Mesenteric fat pad (tissue), 1 donor: ENCODE measurements at places on chromosomes 7 and 10. TPM values are rescaled to one million over a fixed set of nuclear protein-coding genes. Genes with fewer than 3 reads are reported as not detected.

DNA sequence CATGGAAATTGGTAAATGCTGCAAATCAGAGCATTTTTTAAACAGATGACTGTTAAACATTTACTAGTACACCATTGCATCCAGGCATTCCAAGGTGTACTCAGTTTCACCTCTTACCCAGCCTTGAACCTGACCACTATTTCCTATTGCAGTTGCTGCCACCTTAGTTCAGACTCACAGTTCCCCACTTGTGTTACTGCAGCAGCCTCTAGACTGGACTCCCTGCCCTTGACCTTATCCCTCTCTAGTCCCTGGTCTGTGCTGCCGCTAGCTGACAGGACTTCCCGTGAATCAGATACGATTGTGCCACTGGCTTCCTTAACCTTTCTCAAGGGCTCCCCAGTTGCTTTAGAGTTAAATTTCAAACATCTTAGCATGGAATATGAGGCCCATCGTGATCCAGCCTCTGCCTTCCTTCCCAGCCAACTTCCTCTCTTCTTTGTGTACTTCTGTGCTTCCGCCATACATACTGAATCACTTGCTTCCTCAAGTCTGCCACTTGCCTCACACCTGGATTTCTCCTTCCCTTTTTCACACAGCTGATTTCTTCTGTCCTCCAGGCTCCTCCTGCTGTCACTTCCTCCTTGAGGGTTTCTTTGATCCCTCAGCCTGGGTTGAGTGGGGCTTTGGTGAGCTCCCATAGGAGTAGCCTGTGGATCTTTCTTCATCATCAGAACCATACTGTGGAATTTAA is 118.7 kb upstream of the GJD4 start:
- DNase-seq, result no peak

DNA sequence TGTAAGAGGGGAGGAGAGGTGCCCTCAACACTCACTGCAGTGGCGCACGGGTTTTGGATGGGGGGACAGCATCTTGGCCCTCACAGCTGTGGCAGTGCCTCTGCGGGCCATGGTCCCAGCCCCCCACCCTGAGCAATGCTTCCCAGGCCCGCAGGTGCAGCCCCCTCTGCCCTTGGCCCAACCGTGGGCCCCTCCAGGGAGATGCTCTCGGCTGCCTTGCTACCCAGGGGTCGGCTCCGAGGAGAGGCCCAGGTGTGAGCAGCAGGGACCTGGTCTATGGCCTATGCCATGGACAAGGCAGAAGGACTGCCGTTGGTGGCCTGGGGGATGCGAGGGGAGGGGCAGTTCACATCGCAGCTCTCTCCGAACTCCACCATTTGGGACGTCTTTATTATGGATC is 159.2 kb downstream of the RNF216 start:
- no peak for DNase-seq

- no peak for DNase-seq
Observed at GRCh38 chr7:3859431-3859830, 558.4 kb downstream of the SDK1 start.

The ITPRID1 gene
- total RNA-seq, result not detected

The SFRP4 gene
- 64.3 TPM for total RNA-seq

The GBX1 gene
- total RNA-seq, result not detected
